ENCODE measurements at places on chromosomes 1 and 21.

GRCh38 chr1:7948960-7949359 lies 8.3 kb upstream of the TNFRSF9 start:
- H3K27ac ChIP-seq = no peak overlapping the region
- no peak overlapping the region for H3K4me3 ChIP-seq
- H3K4me1 ChIP-seq = no peaks in the 10 kb centered on the region
- no peaks in the 10 kb centered on the region for H3K36me3 ChIP-seq
- H3K27me3 ChIP-seq = peaks cover 9% of the 10 kb centered on the region
- DNase-seq = no peak

GRCh38 chr1:147336291-147336690 lies 93.8 kb downstream of the CHD1L start:
- no peak overlapping the region for H3K4me3 ChIP-seq
- H3K27me3 ChIP-seq = peaks cover 3% of the 10 kb centered on the region
- no peaks in the 10 kb centered on the region for H3K36me3 ChIP-seq
- no peak for DNase-seq
- H3K4me1 ChIP-seq = peaks cover 19% of the 10 kb centered on the region
- H3K27ac ChIP-seq = peak overlapping the region; percentile 44

GRCh38 chr1:151273924-151274466 lies 8.1 kb upstream of the ZNF687 start:
- peaks cover 14% of the 10 kb centered on the region for H3K27me3 ChIP-seq
- no peak overlapping the region for H3K4me3 ChIP-seq
- H3K27ac ChIP-seq = no peak overlapping the region
- DNase-seq = no peak

DNA sequence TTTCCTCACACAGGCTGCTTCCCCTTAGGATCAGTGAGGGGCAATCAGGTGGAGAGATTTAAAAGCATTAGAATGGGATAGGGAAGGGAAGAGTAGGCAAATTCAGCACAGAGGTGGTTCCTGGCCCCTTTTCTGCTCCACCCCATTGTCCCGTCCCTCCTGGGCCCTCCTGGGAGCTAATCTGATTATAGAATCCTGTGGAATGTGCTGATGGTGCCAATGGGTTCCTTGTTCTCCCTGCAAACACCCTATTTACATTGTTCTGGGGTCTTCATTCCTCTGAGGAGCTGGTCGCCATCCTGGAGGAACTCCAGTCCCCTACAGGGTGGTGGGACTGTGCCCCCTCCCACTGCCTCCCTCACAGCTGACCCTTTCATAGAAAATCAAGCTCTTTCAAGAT lies 34.4 kb upstream of the LRP8 start:
- H3K27ac ChIP-seq = peak overlapping the region; percentile 57
- no peak overlapping the region for H3K4me3 ChIP-seq
- no peaks in the 10 kb centered on the region for H3K36me3 ChIP-seq
- H3K27me3 ChIP-seq = no peaks in the 10 kb centered on the region

DNA sequence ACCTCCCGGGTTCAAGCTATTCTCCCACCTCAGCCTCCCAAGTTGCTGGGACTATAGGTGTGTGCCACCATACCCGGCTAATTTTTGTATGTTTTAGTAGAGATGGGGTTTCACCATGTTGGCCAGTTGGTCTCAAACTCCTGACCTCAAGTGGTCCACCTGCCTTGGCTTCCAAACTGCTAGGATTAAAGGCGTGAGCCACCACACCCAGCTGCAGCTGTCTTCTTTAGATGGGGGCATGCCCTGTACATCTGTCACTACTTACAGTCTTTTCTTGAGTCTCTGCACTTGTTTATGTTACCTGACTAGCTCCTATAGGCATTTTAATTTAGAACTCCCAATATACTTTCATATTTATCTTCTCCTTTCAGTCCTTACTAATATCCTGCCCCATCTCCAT lies 64.2 kb downstream of the SELENOF start:
- H3K4me1 ChIP-seq = no peaks in the 10 kb centered on the region
- DNase-seq = no peak
- H3K27me3 ChIP-seq = no peaks in the 10 kb centered on the region
- no peaks in the 10 kb centered on the region for H3K36me3 ChIP-seq
- no peak overlapping the region for H3K4me3 ChIP-seq

GRCh38 chr1:234942879-234943506 lies 185.6 kb downstream of the TOMM20 start:
- no peak for DNase-seq
- no peaks in the 10 kb centered on the region for H3K36me3 ChIP-seq
- H3K4me1 ChIP-seq = no peaks in the 10 kb centered on the region

DNA sequence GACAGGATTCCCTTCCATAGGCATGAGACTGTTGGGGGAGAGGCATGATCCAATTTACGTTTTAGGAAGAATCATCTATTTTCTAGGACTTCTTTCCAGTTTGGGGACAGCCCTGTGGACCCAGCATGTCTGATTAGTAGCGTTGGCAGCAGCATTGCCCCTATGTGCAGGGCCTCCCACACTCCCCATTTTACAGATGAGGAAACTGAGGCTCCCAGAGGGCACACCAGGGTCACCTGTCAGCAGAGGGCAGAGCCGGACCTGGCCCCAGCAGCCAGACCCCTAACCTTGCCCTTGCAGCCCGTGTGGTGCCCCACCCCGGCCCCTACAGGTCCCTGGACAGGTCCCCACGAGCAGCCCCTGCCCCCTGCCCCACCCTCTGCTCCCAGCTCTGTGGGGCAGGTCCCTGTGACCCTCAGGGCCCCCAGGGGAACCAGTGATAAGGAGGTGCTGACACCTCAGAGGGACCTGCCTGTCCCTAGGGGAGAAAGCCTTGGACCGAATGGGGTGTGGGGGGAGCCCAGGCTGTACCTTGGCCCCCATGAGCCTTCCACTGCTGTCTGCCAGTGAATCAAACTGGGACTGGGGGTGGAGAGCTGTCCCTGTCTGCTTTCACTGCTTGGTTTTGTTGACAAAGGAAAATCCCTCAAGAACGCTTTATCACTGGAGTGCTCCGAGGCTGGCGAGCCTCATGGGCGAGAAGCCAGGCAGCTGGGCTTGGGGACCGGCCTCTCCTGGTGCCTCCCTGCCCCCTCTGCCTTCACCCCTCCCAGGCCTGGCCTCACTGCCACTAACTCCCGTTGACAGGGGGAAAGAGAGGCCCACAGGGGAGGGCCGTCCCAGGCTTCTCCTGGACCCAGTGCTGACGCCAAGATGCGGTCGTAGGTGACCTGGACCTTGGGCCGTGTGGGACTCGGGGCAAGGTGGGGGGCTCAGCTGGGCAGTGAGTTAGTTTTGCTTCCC lies 39.4 kb upstream of the CCDC27 start:
- H3K4me1 ChIP-seq = no peaks in the 10 kb centered on the region
- no peak for DNase-seq
- no peak overlapping the region for H3K27ac ChIP-seq
- H3K36me3 ChIP-seq = no peaks in the 10 kb centered on the region
- no peak overlapping the region for H3K4me3 ChIP-seq

GRCh38 chr1:35029761-35030160 lies 2.0 kb downstream of the ZMYM6 start:
- H3K4me1 ChIP-seq = peaks cover 21% of the 10 kb centered on the region
- peak overlapping the region; percentile 98 for H3K4me3 ChIP-seq
- H3K27ac ChIP-seq = no peak overlapping the region
- H3K36me3 ChIP-seq = peaks cover 21% of the 10 kb centered on the region

GRCh38 chr1:94382201-94382600 lies 36.0 kb upstream of the ABCD3 start:
- DNase-seq = no peak
- H3K27me3 ChIP-seq = peaks cover 2% of the 10 kb centered on the region
- H3K27ac ChIP-seq = no peak overlapping the region
- H3K36me3 ChIP-seq = no peaks in the 10 kb centered on the region

DNA sequence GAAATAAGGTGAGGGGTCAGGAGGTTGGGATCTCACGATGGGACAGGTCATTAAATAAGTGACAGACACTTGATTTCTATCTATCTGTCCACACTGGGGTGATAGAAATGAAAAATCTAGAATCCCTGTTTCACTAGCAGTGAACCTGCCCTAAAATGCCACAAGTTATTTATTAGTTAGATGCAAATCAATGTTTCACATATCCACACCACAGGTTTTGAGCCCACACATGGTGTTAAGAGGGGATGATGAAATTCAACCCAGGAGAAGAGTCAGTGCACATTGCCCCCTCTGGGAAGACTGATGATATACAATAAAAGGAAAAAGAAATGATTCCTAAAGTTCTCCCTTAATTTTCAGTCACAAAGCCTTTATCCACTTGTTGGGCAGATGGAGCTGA lies 10.1 kb upstream of the NTPCR start:
- DNase-seq = no peak
- peaks cover 2% of the 10 kb centered on the region for H3K36me3 ChIP-seq
- H3K4me1 ChIP-seq = peaks cover 15% of the 10 kb centered on the region
- H3K27me3 ChIP-seq = no peaks in the 10 kb centered on the region

GRCh38 chr1:150622303-150622975 lies 7.0 kb downstream of the ENSA start:
- peaks cover 10% of the 10 kb centered on the region for H3K36me3 ChIP-seq
- no peaks in the 10 kb centered on the region for H3K27me3 ChIP-seq
- no peak overlapping the region for H3K27ac ChIP-seq
- H3K4me1 ChIP-seq = peaks cover 4% of the 10 kb centered on the region
- no peak overlapping the region for H3K4me3 ChIP-seq

- no peak for DNase-seq
- H3K4me3 ChIP-seq = no peak overlapping the region
- no peaks in the 10 kb centered on the region for H3K27me3 ChIP-seq
- H3K36me3 ChIP-seq = no peaks in the 10 kb centered on the region
- H3K4me1 ChIP-seq = no peaks in the 10 kb centered on the region
Observed at GRCh38 chr1:237811633-237812032, 79.1 kb downstream of the ZP4 start.

DNA sequence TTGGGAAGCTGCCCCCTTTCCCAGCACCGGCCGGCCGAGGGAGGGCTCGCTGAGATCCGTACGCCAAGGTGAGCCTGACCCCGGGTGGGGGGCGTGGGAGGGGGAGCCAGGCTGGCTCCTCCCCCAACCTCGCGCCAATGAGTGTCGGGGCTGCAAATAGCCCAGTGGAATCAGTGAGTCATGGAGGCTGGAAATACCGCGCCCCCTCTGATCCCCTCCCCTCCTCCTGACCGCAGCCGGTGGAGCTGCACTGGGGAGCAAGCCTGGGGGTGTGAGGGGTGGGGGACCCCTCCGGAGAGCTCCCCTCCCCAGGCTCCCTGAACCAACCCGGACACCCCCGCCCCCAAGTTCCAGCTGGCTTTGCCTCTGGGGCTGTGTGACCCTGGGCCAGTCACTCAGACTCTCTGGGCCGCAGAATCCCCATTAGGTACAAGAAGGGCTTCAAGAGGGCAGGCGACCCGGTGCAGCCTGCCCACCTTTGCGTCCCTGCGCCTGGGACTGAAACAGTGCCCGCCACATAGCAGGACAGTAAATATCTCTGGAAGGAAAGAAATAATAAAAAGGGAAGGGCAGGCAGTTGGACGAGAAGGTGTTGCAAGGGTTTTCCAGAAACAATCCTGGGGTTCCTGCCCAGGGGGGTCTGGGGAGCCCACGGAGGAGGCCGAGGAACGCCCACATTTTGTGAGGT lies 4.5 kb downstream of the HSPB7 start:
- no peak for DNase-seq
- peak overlapping the region; percentile 15 for H3K4me3 ChIP-seq
- H3K36me3 ChIP-seq = no peaks in the 10 kb centered on the region
- peaks cover 19% of the 10 kb centered on the region for H3K4me1 ChIP-seq

DNA sequence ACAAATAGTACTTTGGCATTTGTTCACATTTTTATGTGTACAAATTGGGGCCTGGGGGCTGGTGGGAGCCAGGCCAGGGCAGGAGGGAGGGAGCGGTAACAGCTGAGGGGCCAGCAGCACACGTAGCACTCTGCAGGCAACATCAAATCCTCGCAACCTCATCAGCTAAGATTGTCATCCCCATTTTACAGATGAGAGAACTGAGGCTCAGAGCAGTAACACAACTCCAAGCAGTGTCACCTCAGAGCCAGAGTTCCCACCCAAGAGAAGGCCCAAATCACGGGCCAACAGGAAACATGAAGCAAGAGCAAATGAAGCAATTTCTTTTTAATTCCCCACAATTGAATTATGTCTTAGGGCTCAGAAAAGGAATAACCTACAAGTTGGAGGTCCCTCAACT lies 14.1 kb downstream of the IFFO2 start:
- DNase-seq = no peak
- no peaks in the 10 kb centered on the region for H3K27me3 ChIP-seq
- H3K36me3 ChIP-seq = no peaks in the 10 kb centered on the region
- H3K4me1 ChIP-seq = peaks cover 63% of the 10 kb centered on the region
- H3K27ac ChIP-seq = peak overlapping the region; percentile 96
- no peak overlapping the region for H3K4me3 ChIP-seq

DNA sequence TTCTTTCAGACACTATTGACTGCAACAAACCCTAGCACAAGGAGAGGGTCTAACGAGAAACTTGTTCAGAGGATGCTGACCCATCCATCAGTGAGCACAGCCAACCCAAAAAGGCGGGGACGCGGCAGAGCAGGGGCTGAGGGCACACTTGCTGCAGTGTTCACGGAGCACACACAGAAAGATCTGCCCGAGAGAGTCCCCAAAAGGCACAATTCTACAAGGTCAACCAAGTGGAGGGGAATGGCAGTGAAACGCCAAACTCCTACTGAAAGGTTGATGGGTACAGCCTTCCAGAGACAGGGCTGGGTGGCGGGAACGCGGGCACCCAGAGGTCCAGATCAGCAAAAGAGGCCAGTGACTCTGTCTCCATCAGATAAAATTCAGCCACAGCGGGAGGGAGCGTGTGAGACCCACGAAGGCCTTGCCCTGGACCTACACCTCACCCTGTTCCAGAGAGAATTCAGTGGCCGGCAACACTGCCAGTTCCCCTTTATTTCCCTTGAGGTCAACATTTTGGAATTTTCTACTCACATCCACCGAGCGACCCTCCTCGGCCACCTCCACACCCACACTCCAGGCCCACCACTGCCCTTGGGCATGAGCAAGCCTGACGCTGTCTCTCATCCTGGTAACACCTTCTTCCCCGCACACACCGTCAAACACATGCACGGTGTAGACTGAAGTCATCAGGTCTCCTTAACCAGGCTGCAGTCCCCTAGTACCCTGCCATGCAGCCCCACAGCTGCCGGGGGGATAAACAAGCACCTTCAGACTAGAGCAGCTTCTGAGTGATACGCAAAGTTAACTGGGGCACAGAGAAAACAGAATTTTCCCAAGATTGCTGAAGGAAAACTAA lies 5.5 kb downstream of the GNG4 start:
- H3K27me3 ChIP-seq = peaks cover 29% of the 10 kb centered on the region
- H3K36me3 ChIP-seq = no peaks in the 10 kb centered on the region
- no peak overlapping the region for H3K27ac ChIP-seq
- peak overlapping the region; percentile 25 for H3K4me3 ChIP-seq

DNA sequence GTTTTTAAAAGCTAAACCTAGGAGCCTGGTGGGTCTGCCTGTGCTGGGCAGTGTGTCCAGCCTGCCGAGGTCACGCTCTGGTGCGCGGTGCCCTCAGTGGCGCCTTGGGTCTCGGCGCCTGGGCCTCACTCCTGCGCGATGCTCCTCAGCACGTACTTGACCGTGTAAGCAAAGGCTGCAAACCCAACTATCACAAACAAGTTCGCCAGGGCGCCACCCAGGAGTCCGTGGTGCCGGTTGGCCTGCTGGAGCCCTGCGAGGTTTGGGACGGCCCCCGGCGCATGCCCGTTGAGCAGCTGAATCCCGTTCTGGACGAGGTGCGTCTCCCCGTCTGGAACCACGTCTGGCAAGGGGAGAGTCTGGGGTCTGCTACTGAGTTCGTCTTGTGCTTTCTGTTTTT lies 8.6 kb upstream of the C1QTNF12 start:
- H3K27me3 ChIP-seq = peaks cover 2% of the 10 kb centered on the region
- H3K4me1 ChIP-seq = peaks cover 3% of the 10 kb centered on the region
- no peak overlapping the region for H3K4me3 ChIP-seq
- no peak overlapping the region for H3K27ac ChIP-seq

All from neural crest cell (in vitro differentiated cells).